ENCODE measurements at places on chromosomes 7 and 10. TPM values are rescaled to one million over a fixed set of nuclear protein-coding genes. Genes with fewer than 3 reads are reported as not detected.

The ITPRID1 gene
- total RNA-seq: not detected

The CLRN3 gene
- 9.4 TPM for total RNA-seq

The GARIN1A gene
- 2.5 TPM for total RNA-seq

The OR2A12 gene
- total RNA-seq: not detected

The RAB19 gene
- 11.5 TPM for total RNA-seq

The AKR1B15 gene
- total RNA-seq: not detected

The TMEM176B gene
- total RNA-seq: 345 TPM

The RET gene
- total RNA-seq: 3.1 TPM

The CALCR gene
- total RNA-seq: 5.3 TPM

The SH2B2 gene
- 11.0 TPM for total RNA-seq

The LDB3 gene
- total RNA-seq: 7.7 TPM

- peak; percentile 30 for DNase-seq
Measured at GRCh38 chr7:373818-374705, 84.1 kb downstream of the FOXL3 start.

- no peak for DNase-seq
Measured at GRCh38 chr7:147578196-147578595, 1012.4 kb upstream of the C7orf33 start.

DNA sequence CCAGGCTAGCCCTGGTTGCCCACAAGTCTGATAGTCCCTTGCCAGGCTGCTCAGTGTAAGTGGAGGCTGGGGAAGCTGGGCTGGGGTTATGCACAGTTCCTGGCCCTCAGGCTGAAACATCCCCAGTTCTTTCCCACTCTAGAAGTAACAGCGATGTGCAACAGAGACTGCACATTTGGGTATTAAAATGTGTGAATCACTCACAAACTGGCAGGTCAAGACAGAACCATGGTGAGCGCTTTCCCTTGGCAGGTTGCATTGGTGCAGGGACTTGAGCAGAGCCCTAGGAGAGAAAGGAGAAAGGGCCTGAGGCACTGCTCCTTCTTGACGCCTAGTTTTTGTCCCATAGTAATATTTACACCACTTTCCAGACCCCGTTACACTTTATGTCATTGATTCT is 56.1 kb upstream of the SLC35B4 start:
- no peak for DNase-seq

DNA sequence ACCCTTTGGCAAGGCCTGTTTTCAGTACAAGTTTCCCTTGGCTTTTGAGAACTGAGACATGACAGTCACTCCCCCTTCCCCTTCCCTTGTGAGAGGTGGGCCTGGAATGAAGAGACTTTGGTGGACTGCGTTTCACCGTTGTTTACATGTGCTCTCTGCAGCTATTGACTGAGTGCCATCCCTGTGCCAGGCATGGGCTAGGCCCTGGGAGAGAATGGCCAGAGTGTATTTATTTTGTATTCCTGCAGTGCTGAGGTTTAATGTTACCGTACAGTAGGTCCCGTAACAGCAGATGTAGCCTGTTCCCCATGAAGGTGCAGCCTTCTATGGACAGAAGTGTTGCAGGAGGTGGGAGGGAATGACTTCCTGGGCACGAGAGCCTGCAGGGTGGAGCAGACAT is 50.0 kb downstream of the TACR2 start:
- no peak for DNase-seq

- no peak for DNase-seq
Measured at GRCh38 chr7:116353647-116354046, 143.3 kb downstream of the TES start.

GRCh38 chr10:120897343-120897742 is 46.2 kb downstream of the WDR11 start:
- no peak for DNase-seq

GRCh38 chr7:155831807-155832524 is 19.7 kb upstream of the SHH start:
- DNase-seq: no peak

GRCh38 chr7:37901236-37901827 is 15.3 kb downstream of the SFRP4 start:
- peak; percentile 76 for DNase-seq

DNA sequence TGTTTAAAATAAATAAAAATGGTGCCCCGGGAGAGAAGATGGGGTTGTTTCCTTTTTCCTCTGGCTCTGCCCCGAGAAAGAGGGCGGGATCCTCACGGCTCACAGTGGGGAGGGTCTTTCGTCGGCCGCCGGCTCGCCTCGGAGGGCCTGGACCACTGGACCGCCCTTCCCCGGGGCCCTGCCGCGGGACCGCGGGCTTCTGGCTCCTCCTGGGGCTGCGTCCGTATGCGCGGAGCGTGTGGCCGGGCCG is 3.5 kb upstream of the IGF2BP3 start:
- DNase-seq: no peak

GRCh38 chr10:42999385-43000020 is 77.4 kb upstream of the RET start:
- no peak for DNase-seq

DNA sequence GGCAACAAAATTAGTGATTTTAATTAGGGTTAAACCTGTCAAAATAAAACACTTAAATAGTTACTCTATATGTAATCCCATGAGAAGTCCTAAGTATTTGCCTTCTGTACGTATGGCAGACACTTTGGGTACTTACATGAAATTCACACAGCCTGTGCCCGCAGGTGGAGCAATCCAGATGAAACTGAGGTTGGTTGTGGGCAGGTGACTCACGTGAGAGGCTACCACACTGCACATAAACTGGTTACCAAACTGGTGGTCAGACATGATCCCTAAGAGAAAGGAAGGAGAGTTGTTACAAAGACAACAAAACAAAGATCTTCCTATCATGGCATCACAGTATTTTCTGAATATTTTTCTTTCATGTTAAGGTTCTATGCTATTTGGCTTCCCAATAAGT is 156.1 kb downstream of the RELN start:
- no peak for DNase-seq

- DNase-seq: no peak
Measured at GRCh38 chr7:96823274-96823673, 113.6 kb upstream of the SEM1 start.

DNA sequence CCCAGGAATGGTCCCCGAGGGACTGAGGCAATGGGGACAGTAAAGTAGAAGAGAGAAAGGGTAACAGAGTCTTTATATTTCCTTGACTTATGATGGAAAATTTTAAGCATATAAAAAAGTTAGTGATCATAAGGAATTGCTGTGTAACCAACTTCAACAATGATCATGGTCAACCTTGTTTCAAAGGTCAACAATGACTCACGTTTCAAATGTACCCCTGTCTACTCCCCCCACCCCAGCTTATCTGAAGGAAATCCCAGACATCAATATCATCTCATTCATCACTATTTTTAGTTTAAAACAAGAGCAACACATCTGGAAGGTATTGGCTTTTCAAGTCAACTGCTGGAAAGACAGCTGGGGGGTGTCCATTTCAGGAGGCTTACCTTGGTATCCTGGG is 92.9 kb downstream of the SMURF1 start:
- DNase-seq: no peak

GRCh38 chr7:112433289-112433688 is 17.0 kb upstream of the IFRD1 start:
- no peak for DNase-seq

- DNase-seq: no peak
Measured at GRCh38 chr7:41097501-41097900, 605.4 kb downstream of the INHBA start.

DNA sequence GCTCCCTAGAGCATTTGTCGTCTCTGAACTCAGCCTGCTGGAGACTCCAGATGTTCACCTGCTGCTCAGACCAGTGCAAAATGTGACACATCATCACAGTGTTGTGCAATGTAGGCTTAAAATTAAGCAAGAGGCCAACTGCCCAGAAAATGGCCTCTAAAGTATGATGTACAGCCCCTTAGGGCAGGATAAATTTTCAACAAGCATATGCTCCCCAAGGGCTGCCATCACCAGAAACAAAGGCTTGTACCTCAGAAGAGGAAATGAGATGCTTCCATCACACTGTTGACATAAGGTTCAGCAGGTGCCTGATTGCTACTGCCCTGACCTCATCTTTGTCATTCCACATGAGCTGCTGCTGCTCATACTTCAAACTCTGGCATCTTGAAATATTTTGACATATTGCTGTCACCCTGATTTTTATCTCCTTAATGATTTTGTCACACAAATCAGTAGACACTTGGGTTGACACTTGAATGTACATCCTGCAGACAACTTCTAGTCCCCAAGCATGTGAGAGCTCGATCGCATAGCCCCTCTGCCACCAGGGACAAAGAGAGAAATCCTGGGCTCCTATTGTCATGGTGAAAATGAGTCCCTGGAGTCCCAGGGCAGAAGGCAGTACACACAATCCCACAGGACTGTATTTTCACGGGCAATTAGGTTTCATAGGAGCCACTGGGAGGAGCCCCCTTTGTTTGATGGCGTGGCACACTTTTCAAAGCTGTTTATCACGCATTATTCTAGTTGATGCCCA is 219.7 kb upstream of the STK17A start:
- no peak for DNase-seq

DNA sequence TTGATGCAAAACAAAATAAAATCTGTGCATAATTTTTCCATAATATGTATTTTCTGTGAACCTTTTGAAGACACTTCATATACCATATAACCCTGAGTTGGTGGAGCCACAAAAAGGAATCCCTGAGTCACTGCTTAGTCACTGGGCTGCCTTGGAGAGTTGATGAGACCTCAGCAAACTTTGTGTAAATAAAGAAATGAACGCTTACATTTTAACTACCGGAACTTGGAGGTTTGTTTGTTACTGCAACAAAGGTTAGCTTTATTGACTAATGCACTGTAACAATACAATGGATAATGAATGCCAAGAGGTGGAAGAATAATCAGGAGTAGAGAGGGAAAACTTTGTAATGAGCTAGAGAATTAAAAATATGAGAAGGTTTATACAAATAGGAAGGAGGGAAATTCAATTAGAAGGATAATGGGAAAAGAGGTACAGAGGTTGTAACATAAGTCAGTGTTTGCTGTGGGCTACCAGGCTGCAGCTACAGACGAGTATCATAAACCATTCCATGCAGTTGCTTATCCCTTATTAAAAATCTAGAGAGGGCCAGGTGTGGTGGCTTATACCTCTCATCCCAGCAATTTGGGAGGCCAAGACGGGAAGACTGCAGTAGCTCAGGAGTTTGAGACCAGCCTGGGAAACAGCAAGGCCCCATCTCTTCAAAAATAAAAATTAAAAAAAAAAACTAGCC is 1042.1 kb downstream of the TYW1 start:
- no peak for DNase-seq

DNA sequence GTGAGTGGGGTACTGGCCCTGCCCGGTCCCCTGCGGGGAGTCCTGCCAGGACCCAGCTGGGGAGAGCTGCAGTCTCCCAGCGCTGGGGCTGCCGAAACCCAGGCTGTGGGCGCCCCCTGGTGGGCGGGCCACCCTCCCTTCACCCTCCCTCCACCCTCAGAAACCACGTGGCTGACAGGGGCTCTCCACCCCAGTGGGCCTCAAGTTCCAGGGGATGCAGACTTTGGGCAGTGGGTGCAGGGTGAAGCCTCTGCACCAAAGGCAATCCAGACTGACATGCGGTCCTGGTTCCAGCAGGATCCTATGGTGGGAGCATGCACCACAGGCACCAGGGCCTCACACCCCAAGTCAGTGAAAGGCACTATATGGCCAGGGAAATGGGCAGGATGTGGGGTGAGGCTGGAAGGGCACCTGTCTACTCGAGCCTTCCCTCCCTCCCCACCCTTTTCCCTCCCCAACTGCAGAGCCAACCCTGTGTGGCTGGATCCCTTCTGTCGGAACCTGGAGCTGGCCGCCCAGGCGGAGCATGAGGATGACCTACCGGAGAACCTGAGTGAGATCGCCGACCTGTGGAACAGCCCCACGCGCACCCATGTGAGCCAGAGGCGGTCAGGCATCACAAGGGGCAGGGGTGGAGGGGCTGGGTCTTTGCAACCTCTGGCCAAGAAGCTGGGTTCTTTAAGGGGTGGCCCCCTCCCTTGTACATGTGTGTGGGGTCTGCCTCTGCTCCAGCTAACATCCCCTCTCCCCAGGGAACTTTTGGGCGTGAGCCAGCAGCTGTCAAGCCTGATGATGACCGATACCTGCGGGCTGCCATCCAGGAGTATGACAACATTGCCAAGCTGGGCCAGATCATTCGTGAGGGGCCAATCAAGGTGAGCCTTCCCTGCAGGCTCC is 38.8 kb downstream of the PSAP start:
- peak; percentile 80 for DNase-seq

DNA sequence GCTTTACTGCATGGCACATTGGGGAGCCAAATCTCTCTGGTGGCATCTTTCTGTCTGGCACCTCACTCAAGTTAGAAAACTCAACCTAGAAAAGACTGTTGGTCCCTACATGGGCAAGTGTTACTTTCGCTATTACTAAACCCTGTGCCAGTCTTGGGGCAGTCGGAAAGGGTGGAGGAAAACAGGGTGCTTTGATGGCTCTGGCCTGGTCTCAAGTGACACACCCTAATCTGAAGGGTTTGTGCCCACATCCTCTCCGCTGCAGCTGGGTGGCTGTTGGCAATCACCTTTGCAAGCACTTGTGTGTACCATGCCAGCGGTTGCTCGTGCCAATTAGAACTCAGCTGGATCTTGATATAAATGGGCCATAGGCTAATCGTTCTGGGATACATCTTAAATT is 159.8 kb upstream of the ITGB1 start:
- no peak for DNase-seq

- no peak for DNase-seq
Measured at GRCh38 chr10:22253580-22253882, 35.7 kb upstream of the EBLN1 start.

DNA sequence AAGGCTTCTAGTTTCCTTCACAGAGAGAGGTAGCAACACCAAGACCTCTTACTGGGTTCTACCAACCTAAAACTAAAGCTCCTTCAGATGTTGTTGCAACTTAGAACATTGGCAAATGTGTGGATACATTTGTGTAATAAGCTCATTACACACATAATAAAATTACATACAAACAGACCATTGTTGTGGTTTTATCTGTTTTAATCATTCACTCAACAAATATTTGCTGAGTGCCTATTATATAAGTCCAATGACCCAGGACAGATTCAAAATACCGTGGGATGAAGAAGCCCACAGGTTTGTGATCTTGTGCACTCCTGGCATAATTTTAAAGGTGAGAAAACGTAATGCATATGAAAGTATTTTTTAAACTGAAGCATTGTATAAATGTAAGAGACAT is 160.4 kb upstream of the NPVF start:
- no peak for DNase-seq

Measured in kidney (tissue), 22 donors.